ENCODE measurements at places on chromosomes 13 and 19.

DNA sequence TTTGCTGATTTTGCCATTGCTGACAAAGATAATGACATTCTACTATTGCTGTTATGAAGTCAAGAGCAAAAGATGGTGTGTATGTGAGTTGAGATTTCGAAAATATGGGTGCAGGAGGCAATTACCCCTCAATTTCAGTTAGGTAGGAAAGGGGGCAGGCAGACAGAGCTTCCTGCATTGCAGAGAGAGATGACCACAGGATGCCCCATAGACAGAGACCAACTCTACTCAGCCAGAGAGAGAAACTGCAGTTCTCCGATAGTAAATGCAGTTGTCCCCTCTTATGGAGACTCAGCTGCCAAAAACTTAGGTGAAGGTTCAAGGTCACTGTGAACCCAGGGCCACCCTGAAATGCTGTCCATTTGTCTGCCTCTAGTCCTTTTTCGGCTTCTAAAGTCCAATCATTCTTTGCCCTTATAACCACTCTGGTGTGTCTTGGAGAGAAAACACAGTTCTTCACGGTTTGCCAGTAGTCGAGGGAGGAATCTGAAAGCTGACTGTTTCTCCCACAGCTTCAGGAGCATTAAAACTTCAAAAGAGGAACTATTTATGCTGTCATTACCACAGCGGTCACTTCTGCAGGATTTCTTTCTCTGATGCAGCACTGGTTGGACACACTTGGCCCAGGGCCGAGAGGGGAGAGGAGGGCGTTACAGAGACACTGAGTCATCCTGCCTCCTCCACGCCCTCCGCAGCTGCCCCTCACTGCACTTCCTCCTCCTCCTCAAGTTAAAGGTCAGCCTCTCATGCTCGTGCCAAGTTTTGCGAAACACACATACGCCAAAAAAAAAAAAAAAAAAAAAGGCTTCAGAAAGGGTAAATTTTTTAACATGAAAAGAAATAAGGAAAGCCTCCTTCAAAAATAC lies 264.3 kb downstream of the FOXO1 start:
- no peak for DNase-seq

- DNase-seq = no peak
Observed at GRCh38 chr13:77980592-77980991, 62.0 kb upstream of the EDNRB start.

DNA sequence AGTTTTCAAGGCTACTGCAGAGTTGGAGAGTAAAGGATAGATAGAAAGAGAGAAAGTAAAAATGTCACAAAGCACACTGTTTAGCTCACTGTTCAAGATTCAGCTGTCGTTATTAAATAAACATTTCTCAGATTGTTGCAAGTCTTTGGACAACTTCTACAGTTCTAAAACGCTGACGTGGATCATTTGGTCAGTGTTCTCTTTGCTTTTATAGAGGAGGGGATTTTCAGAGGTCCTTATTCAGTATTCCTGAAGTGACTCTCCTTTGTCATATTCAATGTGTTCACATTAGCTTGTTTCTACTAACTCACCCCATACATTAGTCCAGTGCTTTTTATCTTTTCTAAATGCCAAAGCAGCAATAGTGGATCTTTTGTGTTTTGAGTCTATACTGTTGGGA lies 154.7 kb upstream of the ARGLU1 start:
- no peak for DNase-seq

DNA sequence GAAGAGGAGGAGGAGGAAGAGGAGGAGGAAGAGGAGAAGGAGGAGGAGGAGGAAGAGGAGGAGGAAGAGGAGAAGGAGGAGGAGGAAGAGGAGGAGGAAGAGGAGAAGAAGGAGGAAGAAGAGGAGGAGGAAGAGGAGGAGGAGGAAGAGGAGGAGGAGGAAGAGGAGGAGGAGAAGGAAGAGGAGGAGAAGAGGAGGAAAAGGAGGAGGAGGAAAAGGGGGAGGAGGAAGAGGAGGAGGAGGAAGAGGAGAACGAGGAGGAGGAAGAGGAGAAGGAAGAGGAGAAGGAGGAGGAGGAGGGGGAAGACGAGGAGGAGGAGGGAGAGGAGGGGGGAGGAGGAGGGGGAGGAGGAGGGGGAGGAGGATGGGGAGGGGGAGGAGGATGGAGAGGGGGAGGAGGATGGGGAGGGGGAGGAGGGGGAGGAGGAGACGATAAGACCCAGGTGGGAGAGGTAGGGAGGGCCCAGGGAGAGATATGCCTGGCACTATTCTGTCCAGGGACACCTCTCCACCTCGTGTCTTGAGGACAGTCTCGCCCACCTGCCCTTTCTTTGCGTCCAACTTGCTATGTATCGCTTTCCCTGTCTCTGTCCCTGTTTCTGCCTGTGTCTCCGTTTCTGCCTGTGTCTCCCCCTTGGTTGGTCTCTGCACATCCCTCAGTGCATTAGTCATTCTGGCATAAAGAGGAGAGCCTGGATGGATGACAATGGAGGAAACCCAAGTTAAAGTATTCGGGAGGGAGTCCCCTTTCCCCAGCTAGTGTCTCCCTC lies 7.1 kb upstream of the KLK5 start:
- DNase-seq = no peak

DNA sequence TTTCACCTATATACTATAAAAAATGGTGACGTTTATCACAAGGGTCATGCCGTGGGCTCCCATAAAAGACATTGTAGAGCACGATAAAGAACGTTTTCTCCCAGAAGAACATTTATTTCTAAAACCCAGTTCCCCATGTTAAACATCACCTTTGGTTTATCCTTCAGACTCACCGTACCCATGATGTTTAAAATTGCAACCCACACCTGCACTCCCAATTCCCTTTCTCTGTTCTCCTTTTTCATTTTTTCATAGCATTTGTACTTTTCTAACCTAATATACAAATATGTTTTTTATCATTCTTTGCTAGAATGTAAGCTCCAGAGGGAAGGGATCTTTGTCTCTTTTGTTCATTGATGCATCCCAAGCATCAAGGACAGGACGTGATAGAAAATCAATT lies 2.0 kb downstream of the RCBTB2 start:
- DNase-seq = no peak

DNA sequence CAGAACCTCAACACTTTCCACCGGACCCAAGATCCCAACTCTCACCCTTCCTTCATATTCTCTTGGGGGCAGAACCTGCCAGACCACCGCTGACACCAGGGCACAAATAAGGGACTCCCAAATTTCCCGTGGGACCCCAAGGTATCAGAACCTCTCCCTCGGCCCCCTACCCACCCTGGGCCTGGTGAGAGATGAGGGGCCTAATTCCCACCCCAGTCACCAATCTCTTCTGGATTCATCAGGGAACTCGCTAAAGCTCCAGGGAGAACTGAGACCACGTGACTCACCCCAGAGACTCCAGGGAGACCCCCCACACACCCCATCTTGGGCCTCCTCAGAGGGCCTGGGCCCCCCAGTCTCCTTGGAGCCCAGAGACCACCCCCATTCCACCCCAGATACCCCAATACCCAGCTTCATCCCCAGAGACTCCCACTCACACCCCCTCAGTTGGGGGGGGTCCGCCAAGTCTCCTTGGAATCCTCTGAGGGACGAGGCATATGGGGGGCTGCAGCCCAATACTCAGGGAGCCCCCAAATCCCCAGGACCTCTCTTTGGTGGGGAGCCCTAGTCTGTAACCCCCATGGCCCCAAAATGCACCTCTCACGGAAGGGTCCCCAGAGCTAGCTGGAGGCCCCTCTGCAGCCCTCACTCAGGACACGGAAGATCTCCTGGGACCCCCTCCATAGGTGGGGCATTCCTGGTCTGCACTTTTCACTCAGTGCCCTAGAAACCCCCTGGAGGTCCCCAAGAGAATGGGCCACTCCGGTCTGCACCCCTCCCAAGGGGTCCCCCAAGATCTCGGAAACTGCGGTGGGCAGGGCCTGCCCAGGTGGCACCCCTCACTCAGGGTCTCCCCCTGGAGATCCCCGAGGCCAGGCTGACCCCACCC lies 1.6 kb downstream of the LMNB2 start:
- DNase-seq = no peak

- DNase-seq = peak; percentile 36
Observed at GRCh38 chr19:39843919-39844793, 2.0 kb downstream of the FBL start.

GRCh38 chr19:11273296-11273695 lies 11.0 kb upstream of the DOCK6 start:
- DNase-seq = no peak

DNA sequence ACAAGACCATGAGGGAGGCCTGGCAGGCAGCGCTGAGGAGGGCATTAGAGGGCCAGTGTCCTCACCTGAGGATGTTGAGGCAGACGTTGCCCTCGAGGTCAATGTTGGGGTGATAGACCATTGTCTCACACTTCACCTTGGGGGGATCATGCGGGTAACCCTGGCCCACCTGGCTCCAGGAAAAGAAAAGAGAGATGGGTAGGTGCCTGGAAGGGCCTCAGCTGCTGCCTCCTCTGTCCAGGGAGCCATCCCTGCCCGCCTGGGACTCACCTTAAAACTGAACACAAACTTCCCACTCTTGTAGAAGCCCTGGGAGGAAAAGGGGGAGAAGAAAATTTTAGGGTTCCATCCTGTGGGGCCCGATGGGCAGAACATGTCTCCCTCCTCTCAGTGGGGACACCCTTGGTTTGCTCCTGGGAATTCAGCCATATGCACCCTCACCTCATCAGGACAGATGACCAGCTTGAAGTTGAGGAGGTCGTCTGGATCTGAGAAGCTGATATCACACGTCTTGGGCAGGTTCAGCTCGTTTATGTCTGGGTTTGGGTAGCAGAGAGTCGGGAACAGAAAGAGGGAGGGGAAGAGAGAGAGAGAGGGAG lies 1.7 kb downstream of the UBE2M start:
- DNase-seq = no peak

- no peak for DNase-seq
Observed at GRCh38 chr19:2750808-2751437, 11.1 kb upstream of the SLC39A3 start.

GRCh38 chr19:51097796-51098195 lies 10.4 kb downstream of the CTU1 start:
- DNase-seq = no peak

DNA sequence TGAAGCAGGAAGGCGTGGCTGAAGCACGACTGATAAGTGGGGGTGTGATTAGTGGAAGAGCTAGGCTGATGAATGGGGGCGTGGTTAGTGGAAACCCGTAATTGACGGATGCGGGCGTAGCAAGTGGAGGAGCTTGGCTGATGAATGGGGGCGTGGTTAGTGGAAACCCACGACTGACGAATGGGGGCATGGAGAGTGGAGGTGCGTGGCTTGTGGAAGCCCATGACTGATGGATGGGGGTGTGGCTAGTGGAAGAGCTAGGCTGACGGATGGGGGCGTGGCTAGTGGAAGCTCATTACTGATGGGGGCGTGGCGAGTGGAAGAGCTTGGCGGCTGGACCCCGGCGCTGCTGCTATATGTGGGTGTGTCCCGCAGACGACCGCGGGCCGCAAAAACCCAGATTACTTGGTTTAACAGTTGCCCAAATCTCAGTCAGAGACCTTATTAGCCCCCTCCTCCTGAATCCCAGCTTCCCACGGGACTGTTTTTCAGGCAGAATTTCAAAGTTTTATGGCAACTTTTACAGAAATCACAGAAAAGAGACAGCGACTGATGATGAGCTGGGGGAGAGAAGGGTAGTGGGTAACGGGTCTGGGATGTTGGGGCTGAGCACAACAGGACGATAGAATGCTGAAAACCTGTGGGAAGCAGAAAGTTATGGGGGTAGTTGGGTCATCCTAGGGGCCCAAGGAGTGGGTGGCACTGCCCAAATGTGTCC lies 9.0 kb upstream of the MEIS3 start:
- peak; percentile 96 for DNase-seq

DNA sequence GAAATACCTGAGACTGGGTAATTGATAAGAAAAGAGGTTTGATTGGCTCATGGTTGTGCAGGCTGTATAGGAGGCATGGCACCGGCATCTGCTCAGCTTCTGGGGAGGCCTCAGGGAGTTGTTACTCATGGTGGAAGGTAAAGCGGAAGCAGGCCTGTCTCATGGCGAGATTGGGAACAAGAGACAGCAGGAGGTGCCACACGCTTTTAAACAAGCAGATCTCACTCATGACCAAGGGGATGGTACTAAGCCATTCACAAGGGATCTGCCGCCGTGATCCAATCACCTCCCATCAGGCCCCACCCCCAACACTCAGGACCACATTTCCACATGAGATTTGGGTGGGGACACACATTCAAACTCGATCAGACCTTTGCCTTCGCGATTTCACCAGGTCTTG lies 86.2 kb downstream of the ANKRD10 start:
- DNase-seq = no peak

DNA sequence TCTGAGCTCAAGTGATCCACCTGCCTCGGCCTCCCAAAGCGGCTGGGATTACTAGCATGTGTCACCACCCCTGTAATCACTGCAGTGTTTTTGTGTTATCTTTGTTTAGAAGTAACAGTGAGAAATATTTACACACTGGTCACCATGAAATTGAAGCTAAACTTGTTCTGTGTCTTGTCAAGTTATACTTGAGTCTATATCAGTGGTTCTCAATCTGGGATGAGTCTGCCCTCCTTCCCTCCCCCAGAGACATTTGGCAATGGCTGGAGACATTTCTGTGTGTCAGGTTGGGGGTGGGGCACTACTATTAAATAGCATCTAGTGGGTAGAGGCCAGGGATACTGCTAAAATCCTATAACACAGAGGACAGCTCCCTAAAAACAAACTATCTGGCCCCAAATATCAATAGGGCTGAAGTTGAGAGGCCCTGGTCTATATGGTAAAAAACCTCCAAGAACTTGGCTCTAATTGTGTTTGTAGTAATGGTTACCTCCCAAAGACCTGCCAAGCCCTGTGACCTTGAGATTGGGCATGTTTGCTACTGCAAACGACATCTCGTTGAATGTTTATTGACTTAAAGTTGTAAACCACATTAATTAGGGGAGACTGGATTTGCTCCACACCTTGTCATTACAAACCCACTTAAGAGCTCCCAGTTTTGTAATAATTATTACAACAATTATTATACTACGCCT lies 6.9 kb downstream of the CTU1 start:
- DNase-seq = no peak

DNA sequence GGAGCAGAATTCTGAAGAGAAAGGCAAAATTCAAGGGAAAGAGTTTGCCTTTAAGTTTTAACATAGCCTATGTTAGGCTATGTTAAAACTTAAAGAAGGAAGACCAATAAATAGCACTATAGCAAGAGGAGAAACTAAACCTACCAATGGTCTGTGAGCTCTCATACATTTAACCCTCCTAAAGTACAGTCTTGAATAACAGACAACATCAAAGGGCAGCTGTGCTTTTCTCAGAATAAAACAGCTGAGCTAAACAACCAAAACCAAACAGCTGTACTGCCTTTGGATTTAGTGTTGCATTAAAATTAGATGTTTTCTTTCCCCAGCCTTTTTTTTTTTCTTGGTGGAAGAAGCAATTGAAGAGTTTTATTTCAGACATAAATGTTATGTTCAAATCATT lies 34.0 kb downstream of the KLF5 start:
- DNase-seq = peak; percentile 61
